NB4 (cell line): ENCODE measurements at places on chromosomes 11 and 22.

DNA sequence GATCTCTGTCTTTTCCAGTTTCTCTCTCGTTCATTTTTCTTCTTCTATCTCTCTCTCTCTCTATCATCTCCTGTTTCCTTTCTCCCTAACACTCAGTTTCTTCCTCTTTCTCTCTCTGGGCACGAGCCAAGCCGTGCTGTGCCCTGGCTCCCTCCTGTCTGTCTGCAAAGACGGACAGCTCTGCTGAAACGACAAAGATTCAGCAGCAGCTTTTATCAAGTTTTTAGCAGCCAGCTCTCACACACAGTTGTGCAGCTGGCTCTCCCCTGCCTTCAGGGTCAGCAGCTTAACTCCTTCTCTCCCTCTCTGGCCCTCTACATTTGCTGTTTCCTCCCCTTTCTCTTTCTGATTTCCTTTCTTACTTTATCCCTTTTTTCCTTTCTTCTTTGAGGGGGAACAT lies 352.0 kb upstream of the MPPED2 start:
- no peak for DNase-seq

DNA sequence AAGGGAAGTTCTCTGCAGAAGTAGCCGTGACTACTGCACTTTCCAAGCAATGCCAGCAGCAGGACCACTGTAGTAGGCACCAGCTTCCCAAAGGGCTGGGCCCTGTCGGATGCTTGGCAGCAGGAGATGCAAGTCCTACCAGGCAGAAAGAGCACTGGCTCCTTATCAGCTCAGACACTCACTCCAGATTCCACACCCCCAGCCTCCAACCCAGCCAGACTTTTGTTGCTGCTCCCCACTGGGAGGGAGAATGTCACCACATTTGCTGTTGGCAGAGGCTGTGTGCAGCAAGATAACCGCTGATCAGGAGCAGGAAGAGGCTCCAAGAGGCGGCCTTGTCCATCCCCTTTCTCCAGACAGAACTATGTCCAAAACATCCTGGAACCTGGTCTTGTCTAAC lies 118.7 kb downstream of the C11orf58 start:
- DNase-seq = no peak

DNA sequence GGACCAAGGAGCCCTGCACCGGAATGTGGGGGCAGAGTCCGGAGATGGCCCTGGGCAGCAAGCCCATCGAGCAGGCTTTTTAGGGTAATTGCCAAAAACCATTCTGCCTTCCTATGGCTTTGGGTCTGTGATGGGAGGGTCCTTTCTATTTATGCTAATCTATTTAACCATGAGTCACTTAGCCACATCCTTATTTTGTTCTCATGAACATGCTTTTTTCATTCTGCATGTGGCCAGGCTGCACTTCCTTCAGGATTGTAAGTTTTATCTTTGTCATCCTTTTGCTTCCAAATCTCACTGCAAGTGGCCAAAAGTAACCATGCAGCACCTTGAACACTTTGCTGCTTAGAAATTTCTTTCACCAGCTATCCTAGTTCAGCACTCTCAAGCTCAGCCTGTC lies 88.3 kb downstream of the EFCAB6 start:
- peak; percentile 52 for DNase-seq

DNA sequence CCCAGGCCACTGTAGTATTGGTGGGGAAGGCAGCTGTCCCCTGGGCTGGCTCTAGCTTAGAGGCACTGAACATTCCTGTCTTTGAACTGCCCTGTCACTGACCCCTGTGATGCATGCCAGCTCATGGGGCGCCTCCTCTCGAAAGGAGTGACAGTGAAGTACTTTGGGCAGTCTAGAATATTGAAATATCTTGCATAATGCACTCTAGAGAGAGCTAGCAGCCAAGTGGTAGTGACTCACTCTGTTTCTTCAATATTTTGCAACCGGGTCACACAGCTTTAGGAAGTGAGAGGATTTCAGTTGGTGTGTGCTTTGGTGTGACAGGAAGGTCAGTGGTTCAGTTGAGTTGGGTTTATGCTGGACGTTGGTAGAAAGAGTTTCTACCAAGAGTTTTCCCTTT lies 35.5 kb upstream of the ST14 start:
- DNase-seq = peak; percentile 98

DNA sequence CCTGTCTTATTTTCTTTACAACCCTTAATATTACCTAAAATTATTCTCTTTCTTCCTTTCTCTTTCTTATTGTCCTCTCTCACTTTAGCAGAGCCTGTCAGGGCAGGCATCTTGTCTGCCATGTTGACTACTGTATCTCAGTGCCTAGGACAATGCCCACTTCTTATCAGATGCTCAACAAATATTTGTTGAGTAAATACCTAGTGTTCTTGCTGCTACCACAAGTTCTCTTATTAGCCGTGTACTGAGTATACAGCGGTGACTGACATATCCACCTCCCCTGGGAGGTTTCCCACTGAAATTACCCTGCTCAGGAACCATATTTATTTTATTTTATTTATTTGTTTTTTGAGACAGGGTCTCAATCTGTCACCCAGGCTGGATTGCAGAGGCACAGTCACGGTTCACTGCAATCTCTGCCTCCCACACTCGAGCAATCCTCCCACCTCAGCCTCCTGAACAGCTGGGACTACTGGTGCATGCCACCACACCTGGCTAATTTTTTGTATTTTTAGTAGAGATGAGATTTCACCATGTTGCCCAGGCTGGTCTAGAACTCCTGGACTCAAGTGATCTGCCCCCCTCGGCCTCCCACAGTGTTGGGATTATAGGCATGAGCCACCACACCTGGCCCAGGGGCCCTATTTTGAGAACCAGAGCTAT lies 6.7 kb downstream of the HPX start:
- no peak for DNase-seq

GRCh38 chr11:116993599-116993998 lies 104.6 kb downstream of the SIK3 start:
- no peak for DNase-seq

DNA sequence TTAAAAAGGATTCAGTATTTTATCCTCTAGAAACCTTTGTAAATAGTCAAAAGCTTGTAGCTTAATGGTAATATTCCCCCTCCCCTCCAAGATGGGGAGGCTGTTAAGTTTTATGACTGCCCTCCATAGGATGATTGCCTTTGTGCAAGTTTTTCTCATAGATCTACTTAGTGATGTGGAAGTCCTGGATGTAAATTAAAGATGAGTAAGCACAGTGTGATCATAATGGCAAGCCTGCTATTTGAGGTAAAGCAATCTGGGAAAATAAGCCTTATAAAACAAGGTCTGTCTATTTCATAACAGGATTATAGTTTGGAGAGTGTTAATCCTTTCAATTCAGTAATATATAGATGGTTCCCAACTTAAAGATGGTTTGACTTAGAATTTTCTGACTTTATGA lies 216.3 kb downstream of the DDX10 start:
- no peak for DNase-seq

DNA sequence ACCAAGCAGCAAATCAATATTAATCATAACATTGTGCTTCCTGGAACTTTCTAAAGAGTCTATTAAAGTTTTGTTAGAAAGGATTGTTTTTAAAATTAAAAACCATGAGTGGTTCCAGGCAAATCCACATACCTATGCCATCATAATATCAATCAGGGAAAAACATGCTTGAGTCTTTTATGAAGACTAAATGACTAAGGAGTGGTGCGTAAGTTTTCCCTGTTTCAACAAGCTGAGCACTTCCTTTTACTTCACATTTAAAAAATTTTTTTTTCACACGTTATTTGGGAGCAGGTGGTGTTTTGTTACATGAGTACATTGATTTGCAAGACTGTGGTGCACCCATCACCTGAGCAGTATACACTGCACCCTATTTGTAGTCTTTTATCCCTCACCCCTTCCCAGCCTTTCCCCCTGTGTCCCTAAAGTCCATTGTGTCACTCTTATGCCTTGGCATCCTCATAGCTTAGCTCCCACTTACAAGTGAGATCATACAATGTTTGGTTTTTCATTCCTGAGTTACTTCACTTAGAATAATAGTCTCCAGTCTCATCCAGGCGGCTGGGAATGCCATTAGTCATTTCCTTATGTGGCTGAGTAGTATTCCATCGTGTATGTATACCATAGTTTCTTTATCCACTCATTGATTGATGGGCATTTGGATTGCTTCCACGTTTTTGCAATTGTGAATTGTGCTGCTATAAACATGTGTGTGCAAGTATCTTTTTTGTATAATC lies 1190.3 kb upstream of the RAG2 start:
- DNase-seq = no peak

- peak; percentile 69 for DNase-seq
These were observed 699 bp upstream of the SDF2L1 start for GRCh38 chr22:21641417-21641788.

DNA sequence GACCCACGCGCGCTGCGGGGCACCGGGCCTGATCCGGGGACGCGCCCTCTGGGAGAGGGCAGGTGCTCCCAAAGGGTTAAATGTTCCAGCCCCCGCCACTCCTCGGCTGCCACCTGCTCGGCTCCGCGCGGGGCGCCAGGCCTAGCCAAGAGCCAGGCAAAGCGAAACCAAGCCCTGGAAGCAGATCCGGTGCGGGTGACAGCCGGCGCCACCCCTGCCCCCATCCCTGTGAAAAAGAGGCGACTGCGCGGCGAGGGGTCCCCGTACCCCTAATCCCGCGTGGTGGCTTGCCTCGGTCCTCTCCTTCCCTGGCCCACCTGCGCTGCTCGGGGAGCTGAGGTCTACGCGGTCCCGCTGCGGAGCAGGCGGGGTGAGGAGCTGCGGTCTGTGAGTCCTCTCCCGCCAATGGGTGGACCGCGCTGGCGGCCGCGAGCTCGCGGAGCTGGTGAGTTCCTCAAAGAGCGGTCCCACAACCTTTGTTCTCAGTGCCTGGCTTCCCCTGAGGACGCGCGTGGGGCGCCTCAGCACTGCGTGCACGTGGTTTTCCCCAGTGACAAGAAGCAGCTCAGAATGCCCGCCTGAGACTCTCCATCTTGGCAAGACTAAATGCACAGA lies at the start of gene ME3:
Gene ME3, minus strand, starts transcription at position 610 of the 615 bp plus-strand sequence.
- DNase-seq = peak; percentile 46

- DNase-seq = peak; percentile 51
These were observed 15.1 kb upstream of the CYTH4 start for GRCh38 chr22:37267135-37267587.

DNA sequence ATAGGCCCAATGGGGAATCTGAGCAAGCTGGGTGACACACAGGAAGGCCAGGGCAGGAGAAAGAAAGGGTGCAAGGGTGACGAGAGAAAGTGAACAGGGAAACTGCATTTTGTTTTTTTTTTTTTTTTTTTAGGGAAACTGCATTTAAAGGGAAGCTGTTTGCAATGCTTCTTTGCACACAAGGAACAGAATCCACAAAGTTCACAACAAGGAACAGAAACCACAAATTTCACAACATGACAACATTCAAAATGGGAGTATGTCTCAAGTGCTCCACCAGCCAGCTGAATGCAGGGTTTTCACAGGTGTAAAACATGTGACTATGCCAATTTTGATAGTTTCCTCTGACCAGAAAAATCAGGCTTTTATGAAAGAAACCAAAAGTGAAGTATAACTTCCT lies 6.8 kb upstream of the PLAAT3 start:
- peak; percentile 84 for DNase-seq

GRCh38 chr11:128181984-128182383 lies 405.4 kb downstream of the ETS1 start:
- no peak for DNase-seq

DNA sequence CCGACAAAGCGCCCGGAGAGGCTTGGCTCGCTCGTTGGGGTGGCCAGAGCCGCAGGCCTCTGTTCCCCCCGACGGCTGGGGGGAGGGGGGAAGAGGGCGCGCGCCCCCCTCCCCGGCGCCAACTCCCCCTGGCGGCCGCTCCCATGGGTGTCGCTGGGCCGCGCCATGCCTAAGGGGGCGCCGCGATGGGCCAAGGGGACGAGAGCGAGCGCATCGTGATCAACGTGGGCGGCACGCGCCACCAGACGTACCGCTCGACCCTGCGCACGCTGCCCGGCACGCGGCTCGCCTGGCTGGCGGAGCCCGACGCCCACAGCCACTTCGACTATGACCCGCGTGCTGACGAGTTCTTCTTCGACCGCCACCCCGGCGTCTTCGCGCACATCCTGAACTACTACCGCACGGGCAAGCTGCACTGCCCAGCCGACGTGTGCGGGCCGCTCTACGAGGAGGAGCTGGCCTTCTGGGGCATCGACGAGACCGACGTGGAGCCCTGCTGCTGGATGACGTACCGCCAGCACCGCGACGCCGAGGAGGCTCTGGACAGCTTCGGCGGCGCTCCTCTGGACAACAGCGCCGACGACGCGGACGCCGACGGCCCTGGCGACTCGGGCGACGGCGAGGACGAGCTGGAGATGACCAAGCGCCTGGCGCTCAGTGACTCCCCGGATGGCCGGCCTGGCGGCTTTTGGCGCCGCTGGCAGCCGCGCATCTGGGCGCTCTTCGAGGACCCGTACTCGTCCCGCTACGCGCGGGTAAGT lies 1.4 kb downstream of the KCNC1 start:
- no peak for DNase-seq

DNA sequence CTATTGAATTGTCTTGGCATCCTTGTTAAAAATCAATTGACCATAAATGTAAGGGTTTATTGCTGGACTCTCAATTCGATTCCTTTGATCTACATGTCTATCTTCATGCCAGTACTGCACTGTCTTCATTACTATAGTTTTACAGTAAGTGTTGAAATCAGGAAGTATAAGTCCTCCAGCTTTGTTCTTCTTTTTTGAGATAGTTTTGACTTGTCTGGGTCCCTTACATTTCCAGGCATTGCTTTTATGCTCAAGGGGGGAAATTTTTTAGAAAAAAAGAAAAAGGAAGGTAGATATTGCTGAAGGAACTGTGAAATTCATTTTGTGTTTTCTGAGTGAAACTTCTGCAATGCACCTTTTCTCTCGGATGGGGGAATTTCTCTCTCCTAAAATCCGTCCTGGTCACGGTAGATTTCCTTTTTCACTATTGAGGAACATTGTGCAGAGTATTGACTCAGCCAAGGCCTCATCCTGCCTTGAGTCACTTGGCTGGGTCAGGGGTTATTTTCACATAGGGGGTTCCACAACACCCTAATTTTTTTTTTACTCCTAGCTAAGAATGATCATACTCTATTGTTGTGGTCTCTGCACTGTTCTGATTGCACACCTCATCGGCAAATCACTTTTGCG lies 2.8 kb upstream of the ACER3 start:
- peak; percentile 74 for DNase-seq

GRCh38 chr22:49953027-49953679 lies 7.4 kb upstream of the PIM3 start:
- DNase-seq = no peak

DNA sequence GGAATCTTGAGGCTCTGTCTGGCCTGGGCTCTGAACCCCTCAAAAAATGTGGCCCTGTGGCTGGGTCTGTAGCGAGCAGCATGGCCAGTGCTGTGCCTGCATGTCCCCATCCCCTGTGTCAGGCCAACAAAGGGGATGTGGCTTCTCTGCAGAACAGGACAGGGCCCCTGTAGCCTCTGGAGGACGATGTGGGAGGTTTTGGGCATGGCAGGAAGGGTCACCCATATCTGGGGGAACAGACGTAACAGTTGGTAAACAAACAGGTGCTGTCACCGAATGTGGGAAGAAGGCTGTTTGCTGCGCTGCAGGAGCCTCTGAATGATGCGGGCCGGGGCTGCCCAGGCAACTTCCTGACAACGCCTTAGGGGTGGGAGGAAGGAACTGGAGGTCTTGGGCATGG lies 35.0 kb downstream of the LRP5 start:
- no peak for DNase-seq
